Adrenal gland (tissue), 19 donors: ENCODE measurements at places on chromosomes 2 and 18. TPM values are rescaled to one million over a fixed set of nuclear protein-coding genes. Genes with fewer than 3 reads are reported as not detected.

GRCh38 chr2:130302164-130302886 lies 40.4 kb upstream of the IMP4 start:
- no peak overlapping the region for H3K27ac ChIP-seq
- no peaks in the 10 kb centered on the region for H3K27me3 ChIP-seq
- H3K4me1 ChIP-seq: no peaks in the 10 kb centered on the region
- no peak overlapping the region for H3K4me3 ChIP-seq

- H3K27me3 ChIP-seq: no peaks in the 10 kb centered on the region
- DNase-seq: no peak
- H3K4me1 ChIP-seq: no peaks in the 10 kb centered on the region
- H3K27ac ChIP-seq: no peak overlapping the region
Measured at GRCh38 chr18:950882-951495, 46.3 kb downstream of the ADCYAP1 start.

DNA sequence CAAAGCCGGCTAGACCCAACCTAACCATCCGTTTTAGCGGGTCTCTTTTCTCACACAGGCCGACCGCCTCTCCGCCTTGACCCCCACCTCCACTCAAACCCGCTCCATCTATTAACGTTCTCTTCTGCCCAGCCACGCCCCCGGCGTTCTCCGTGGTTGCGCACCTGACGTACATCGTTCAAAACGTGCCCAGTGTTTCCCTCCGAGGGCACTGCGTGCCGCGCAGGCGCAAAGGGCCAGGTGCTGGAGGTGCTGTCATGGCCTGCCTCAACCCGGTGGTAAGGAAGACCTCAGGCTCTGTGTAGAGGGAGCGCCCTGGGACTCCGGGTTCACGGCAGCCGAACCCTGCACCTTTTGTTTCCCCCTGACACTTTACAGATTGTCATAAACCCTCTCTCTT lies at the start of gene GTF2A1L:
Gene GTF2A1L, plus strand, starts transcription at position 239 of the 400 bp plus-strand sequence. Its CDS starts 19 bp downstream, at position 258.
- H3K27me3 ChIP-seq: peaks cover 3% of the 10 kb centered on the region
- no peak for DNase-seq
- H3K27ac ChIP-seq: no peak within 1 kb of the TSS
- no peaks in the 10 kb centered on the region for H3K36me3 ChIP-seq
- no peaks in the 10 kb centered on the region for H3K4me1 ChIP-seq

DNA sequence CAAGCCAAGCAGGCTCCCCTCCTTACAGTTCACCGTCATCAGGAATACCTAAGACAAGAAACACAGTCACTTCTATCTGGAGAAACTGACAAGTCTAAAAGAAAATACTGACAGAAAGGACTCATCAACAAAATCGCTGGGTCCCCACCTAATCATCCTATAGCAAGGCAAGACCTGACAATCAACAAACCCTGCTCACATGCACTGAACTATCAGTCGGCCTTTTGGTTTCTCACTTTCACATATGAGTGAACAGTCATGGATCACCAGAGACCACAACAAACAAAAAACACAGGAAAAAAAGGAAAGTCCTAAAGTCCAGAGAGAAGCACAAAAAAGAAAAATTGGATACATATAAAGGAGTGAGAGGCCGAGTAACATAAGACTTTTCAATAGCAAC lies 70.4 kb downstream of the SEMA4F start:
- no peaks in the 10 kb centered on the region for H3K36me3 ChIP-seq
- no peak for DNase-seq
- H3K27me3 ChIP-seq: no peaks in the 10 kb centered on the region
- no peaks in the 10 kb centered on the region for H3K4me1 ChIP-seq

GRCh38 chr2:217902379-217903141 lies 100.2 kb downstream of the TNS1 start:
- H3K4me3 ChIP-seq: no peak overlapping the region
- no peaks in the 10 kb centered on the region for H3K27me3 ChIP-seq
- DNase-seq: peak; percentile 94
- peak overlapping the region; percentile 95 for H3K27ac ChIP-seq

GRCh38 chr2:183242937-183243336 lies 118.7 kb downstream of the NUP35 start:
- H3K4me3 ChIP-seq: no peak overlapping the region
- H3K4me1 ChIP-seq: no peaks in the 10 kb centered on the region
- no peaks in the 10 kb centered on the region for H3K36me3 ChIP-seq
- H3K27ac ChIP-seq: no peak overlapping the region
- no peak for DNase-seq
- H3K27me3 ChIP-seq: no peaks in the 10 kb centered on the region

- H3K4me1 ChIP-seq: peaks cover 8% of the 10 kb centered on the region
- no peaks in the 10 kb centered on the region for H3K27me3 ChIP-seq
- H3K27ac ChIP-seq: no peak overlapping the region
- no peak overlapping the region for H3K4me3 ChIP-seq
Measured at GRCh38 chr2:25790074-25790790, 88.1 kb downstream of the ASXL2 start.

- H3K4me3 ChIP-seq: no peak overlapping the region
- H3K27ac ChIP-seq: no peak overlapping the region
- DNase-seq: no peak
- H3K4me1 ChIP-seq: peaks cover 10% of the 10 kb centered on the region
Measured at GRCh38 chr2:216319771-216320170, 52.5 kb downstream of the MARCHF4 start.

- no peak overlapping the region for H3K27ac ChIP-seq
- no peaks in the 10 kb centered on the region for H3K36me3 ChIP-seq
- peaks cover 25% of the 10 kb centered on the region for H3K4me1 ChIP-seq
- no peak overlapping the region for H3K4me3 ChIP-seq
- H3K27me3 ChIP-seq: no peaks in the 10 kb centered on the region
Measured at GRCh38 chr2:10008809-10009176, 34.6 kb upstream of the KLF11 start.

DNA sequence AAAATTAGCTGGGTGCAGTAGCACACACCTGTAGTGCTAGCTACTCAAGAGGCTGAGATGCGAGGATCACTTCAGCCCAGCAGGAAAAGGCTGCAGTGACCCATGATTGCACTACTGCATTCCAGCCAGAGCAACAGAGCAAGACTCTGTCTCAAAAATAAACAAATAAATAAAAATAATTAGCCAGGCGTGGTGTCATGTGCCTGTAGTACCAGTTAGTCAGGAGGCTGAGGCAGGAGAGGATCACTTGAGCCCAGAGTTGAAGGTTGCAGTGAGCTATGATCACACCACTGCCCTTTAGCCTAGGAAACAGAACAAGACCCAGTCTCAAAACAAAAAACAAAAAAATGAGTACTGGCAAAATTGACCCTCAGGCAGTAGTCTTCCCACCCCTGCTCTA lies 61.9 kb upstream of the PPP1CB start:
- no peak for DNase-seq
- no peak overlapping the region for H3K27ac ChIP-seq

DNA sequence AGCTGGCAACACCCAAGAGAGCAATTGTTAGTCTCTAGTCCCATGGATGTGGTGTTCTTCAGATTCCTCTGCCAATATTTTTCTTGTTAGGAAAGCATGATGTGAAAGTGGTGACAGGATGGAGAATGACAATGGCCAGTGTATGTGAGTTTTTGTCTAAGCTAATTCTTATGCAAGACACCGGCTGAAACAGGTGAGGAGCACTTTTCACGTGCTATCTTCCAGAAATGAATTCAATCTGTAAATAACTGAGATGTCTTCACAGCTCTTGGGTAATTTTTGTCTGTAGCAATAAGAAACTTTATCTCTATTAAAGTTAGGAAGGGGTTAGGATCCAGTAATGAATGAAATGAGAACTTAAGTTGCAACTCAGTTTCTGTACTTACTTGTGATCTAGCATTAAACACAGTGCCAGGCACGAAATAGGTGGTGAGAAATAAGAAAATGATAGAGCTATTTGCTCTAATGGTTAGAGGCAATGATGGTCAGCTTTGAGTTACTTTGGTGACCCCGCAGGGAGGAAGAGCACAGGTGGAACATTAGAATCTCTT lies 676 bp upstream of the AGPS start:
- no peaks in the 10 kb centered on the region for H3K27me3 ChIP-seq
- H3K4me3 ChIP-seq: peak overlapping the region; percentile 41
- H3K4me1 ChIP-seq: peaks cover 2% of the 10 kb centered on the region
- peak overlapping the region; percentile 42 for H3K27ac ChIP-seq

GRCh38 chr2:16013359-16013911 lies 73.1 kb downstream of the MYCN start:
- no peak overlapping the region for H3K4me3 ChIP-seq
- H3K27me3 ChIP-seq: peaks cover 17% of the 10 kb centered on the region
- H3K27ac ChIP-seq: no peak overlapping the region
- no peaks in the 10 kb centered on the region for H3K4me1 ChIP-seq

The RMDN2 gene
- total RNA-seq: 51.8 TPM

The CLEC4F gene
- total RNA-seq: not detected

The HSBP1L1 gene
- total RNA-seq: 33.2 TPM

The SP140L gene
- total RNA-seq: 6.5 TPM

The PDE11A gene
- 2.9 TPM for total RNA-seq
